NCI-H1105 treated with DMSO at 0.1 percent for 48 hours (cell line): ENCODE measurements at places on chromosomes 5 and 9.

DNA sequence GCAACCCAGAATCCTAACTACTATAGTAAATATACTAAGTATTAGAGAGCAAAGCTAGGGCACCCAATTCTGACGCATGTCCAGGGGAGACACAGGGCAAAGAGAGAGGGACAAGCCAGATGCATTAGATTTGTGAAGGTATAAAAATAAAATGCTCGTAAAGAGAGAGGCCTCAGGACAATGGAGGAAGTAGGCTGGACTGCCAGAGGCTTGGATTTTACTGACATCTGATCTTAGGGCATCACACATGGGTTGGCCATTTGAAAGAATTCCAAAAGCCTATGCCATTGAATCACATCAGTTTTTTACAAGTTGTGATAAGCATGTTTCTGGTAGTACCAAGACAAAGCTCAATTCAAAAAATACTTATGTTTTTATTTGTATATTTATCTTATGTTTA is 149.3 kb upstream of the MSX2 start:
- no peak for DNase-seq

DNA sequence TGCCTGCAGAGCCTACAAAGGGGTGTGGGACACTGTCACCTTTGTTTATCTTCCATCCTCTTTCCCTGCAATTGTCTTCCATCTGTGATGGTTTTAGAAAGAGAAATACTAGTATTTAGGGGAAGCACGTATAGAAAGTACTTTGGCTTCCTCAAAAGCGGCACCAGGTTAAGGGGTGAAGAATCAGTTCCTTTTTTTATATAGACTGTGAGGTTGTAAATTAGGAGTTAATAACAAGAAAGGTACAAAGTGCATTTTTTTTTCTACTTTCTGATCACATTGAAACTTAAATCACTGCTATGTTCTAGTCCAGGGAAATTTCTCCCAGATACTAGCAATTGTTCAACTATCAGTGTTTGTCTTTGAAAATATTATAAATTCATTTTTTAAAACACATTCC is 219.3 kb downstream of the CEMIP2 start:
- no peak for DNase-seq

DNA sequence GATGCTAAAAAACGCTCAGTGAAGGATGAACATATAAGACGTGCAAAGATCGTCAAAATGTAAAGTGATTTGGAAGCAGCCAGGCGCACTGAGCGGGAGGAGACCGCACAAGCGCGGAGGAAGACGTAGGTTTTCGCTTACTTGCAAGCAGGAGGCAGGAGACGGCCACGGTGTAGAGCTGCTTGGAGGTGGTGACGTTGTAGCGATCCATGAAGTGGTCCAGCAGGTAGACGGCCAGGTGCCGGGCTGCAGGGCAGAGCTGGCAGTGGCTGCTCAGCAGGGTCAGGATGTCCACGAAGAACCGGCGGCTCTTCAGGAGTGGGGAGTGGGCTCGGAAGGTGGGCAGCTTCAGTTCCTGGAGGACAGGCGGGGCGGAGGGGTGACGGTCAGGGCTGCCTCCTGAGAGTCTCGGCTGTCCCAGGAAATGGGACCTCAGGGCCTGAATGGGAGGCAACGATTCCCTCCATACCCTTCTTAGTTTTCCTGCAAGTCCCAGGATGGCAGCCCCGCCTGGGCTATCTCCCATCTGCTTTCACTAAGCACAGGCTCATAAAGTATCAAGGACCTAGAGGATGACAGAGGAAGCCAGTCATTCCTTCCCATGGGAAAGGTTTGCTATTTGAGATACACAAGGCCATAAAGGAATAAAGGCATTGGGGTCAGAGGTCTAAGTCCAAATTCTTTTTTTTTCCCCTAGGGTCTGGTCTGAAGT is 31.8 kb downstream of the CCNJL start:
- DNase-seq, result no peak

GRCh38 chr5:142540922-142541422 is 144.9 kb downstream of the FGF1 start:
- DNase-seq, result no peak

- no peak for DNase-seq
These were observed 14.3 kb upstream of the ZBTB43 start for GRCh38 chr9:126790561-126790960.

DNA sequence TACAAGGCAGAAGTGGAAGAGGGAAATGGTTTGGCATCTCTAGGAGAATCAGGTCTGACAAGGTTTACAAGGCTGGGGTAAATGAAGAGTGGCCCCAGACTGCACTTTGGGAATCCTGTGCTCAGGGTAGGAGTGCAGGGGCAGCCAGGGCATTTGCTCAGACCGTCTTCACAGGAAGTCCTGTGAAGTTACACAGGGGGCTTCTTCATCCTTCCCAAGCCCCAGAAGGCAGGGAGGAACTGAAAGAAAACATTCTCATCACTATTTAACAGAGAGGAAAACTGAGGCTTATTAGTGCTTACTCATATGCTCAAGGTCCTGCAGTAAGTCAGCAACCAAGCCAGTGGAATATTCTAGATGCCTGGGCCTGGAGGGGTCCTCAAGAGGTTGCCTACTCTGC is 80.7 kb downstream of the NRG2 start:
- no peak for DNase-seq

DNA sequence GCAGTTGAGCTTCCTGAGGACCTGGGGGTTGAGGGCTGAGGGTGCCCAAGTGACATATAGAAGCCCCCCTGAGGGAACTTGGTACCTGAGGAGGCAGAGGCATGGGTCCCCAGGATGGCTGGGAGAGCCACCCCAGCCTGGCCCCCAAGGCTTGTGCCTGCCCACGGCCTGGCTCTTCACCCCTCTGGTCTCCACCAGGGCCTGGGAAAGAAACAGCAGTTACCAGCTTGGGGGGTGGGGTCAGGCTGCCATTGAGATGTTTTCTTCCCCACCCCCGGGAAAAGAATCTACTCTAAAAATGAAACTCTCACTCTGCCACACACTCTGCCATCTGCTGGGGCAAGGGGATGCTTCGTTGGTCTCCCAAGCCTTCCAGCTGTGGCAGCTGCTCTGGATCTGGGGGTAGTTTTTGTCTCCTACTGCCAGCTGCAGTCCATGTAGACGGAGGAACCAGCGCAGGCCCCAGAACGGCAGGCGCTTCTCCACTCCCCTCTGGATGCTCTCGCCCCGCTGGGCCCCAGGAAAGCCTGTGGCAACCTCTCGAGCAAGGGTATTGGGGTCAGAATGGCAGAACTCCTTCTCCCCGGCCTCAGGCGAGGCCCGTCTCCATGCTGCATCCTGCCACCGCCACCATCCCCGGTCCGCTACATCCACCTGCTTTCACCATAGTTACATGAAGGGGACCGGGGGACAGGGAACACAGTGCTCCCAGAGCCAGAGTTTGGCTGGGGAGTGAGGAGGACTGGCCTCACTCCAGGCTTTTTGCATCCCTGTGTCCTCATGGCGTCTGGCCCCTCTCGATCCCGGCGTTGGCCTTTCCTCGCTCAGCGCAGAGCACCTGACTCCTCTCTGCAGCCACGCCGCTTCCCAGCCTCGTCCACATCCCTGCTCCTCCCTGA is 123.5 kb downstream of the DAB2IP start:
- DNase-seq, result no peak

GRCh38 chr5:151619812-151620460 is 28.8 kb upstream of the FAT2 start:
- no peak for DNase-seq

GRCh38 chr9:115211413-115212124 is 93.6 kb upstream of the TNC start:
- DNase-seq, result no peak

DNA sequence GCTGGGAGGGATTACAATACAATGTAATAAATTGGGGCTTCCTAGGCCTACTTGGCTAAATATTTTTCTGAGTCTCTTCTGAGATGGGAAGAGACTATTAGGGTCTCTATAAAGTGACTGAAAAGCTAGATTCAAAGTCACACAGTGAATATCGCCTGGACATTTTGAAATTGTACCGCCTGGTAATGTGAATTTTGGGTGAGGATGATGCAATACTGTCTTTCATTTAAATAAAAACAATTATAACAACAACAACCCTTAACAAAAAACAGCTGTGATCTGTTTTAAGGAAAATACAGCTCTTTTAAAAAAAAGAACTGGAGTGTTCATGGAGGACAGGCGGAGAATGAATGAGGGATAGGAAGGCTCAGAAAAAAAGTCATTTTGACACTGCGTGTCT is 615.0 kb downstream of the RAB3C start:
- no peak for DNase-seq

DNA sequence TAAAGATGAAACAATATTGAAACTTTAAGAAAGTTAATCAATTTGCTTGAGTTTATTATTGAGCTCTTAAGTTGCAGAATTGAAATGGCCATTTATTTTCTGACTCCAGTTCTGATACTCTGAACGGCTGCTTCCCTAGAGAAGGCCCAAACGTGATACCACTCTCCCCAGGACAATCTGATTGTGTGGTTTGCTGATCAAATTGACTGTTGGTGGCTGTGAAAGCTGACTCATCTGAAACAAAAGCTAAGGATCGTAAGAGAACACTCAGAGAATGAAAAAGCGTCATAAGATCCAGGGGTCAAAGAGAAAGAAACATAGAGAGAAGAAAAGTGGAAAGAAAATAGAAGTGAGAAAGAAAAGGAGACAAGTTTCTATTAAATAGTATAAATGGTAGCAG is 147.2 kb downstream of the IZUMO3 start:
- no peak for DNase-seq

GRCh38 chr5:176650354-176650884 is 3.1 kb downstream of the TSPAN17 start:
- no peak for DNase-seq

- peak; percentile 78 for DNase-seq
These were observed 1.6 kb upstream of the ANXA2R start for GRCh38 chr5:43041669-43042175.

- no peak for DNase-seq
These were observed 558 bp downstream of the GRPEL2 start for GRCh38 chr5:149345892-149346222.

DNA sequence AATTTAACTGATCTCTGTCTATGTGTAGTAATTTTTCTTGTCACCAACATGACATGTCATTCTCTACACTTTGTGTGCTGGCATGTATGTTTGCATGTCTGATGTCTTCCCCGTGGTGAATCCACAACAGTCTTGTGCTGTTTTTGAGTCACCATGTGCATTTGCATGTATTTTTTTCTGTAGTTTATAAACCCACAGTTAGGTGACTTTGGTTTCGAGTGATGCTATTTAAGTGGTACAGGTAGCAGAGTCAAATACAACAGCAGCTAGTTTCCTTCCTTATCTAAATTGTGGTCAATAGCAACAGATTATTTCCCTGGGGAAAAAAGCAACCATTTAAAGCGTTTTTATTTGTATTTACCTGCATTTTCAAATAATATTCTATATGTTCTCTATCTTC is 89.9 kb upstream of the FSD1L start:
- DNase-seq, result no peak

DNA sequence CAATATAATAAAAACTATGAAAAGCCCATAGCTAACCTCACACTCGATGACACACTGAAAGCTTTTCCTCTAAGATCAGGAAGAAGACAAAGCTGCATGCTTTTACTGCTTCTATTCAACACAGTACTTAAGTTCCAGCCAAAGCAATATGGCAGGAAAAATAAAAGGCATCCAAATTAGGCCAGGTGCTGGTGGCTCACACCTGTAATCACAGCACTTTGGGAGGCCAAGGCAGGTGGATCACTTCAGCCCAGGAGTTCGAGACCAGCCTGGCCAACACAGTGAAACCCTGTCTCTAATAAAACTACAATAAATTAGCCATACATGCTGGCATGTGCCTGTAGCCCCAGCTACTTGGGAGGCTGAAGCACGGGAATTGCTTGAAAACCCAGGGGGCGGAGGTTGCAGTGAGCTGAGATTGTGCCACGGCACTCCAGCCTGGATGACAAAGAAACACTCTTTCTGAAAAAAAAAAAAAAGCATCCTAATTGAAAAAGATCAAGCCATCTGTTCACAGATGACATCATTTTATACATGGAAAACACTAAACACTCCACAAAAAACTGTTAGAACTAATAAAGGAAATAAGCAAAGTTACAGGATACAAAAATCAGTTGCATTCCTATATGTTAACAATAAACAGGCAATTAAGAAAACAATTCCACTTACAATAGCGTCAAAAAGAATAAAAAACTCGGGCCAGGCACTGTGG is 17.9 kb downstream of the ZFR start:
- DNase-seq, result no peak

DNA sequence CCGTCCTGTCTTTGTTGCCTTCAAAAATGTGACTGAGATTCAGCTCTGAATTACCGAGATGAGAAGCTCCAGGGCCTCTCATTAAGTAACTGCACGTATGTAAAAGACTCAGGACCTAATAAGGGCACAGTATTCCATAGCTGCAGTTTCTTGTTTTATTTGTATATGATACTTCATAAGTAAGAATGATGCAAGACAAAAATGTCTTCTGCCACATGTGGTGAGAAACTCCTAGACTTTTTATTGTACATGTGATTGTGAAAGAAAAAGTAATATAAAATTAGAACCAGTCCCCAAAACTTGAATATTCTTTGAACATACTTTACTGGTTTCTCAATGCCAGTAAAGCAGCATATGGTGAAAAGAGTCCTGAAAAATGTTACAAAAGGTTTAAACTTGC is 110.1 kb upstream of the OTULINL start:
- DNase-seq, result no peak

GRCh38 chr5:156534906-156535485 is 208.0 kb downstream of the SGCD start:
- DNase-seq, result no peak

GRCh38 chr5:14855366-14855765 is 16.2 kb downstream of the ANKH start:
- DNase-seq, result no peak

DNA sequence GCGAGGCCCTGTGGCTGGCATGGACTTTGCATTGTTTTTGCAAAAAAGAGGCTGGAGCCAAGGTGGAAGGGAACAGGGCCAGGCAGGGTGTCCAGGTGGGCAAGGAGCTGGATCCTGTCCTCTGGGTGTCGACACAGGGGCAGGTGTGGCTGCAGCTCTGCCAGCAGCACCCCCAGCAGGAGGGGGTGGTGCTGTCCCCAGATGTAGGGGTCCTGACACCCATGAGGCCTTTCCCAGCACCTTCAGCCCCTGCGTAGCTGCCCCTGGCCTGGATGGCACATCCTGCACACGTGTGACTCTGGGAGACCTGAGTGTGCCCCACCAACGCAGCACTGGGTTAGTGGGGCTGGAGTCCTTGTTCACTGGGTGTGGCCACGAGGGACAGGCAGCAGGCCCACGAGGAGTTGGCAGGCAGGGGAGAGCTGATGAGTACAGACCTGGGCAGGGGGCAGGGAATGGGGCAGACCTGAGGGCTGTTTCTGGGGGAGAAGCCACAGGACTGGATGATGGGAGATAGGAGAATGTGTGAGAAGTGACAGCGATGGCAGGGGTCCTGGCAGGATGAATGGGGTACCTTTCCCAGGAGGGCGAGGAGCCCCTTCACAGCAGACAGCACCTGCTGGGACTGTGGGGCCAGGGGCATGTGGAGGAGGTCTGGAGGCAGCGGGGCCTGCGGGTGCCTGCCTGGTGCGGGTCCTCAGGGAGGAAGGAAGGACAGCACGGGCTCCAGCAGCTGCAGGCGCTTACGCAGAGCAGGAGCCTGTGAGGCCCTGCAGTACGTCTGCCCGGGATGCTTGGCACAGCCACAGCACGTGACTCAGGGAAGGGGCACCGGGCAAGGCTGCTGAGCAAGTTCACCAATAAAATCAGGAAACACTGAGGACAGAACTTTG is 3.6 kb upstream of the RASGEF1C start:
- no peak for DNase-seq
